ENCODE measurements at places on chromosomes 2 and 18.

- DNase-seq: no peak
Measured at GRCh38 chr2:61959381-61960293, 54.2 kb downstream of the COMMD1 start.

DNA sequence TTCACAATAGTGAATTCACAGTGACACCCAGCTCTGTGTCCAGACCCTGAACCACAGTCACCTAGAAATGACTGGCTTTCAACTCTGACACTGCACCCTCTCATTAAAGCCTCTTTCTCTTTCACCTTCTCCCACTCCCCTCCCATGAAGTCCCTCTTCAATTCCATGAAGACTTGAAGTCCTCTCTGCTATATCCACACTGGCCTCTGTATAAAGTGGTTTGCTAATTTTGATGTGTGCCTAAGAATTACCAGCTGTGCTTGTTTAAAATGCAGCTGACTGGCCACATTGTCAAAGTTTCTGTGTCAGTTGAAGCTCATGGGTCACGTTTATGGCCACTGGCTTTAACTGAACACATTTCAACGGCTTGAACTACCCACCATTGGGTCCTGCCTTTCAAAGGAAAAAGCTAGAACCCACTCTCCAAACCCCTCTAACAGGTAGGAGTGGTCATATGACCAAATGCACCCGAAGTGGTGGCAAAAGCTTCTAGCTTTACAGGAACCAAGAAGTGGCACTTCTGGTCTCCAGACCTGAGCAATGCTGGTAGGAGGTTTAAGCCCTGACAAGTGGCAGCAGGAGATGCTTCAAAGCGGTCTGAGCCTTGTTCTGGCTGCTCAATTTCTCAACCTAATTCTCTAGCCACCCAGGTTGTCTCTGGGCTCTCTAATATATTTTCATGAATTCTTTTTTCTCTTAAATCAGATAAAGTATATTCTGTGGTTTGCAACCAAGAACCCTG is 34.2 kb downstream of the B4GALT6 start:
- no peak for DNase-seq

GRCh38 chr2:108617617-108618016 is 83.3 kb downstream of the LIMS1 start:
- DNase-seq: no peak

DNA sequence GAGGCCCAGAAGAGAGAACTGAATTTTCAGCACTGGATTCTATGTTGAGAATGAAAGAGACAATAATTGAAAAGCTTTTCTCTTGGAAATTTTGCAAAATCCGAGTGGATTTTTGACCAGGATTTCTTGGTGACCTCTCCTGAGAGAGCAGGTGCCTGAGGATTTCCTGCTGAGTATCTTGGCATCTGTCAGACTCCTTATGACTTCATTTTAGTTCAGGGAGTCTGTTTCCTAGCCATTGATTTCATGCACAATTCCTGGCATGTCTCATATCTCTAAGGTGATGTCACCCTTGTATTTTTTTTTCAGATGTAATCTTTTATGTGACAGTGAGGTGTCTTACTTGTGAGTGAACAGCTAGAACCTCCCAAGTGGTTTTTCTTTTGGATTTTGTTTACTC is 195.9 kb downstream of the NEDD4L start:
- no peak for DNase-seq

GRCh38 chr18:28576941-28577340 is 400.0 kb upstream of the CDH2 start:
- DNase-seq: no peak

- DNase-seq: no peak
Measured at GRCh38 chr2:103249462-103249861, 487.6 kb downstream of the TMEM182 start.

- DNase-seq: no peak
Measured at GRCh38 chr18:25350489-25351251, 1.3 kb downstream of the ZNF521 start.

DNA sequence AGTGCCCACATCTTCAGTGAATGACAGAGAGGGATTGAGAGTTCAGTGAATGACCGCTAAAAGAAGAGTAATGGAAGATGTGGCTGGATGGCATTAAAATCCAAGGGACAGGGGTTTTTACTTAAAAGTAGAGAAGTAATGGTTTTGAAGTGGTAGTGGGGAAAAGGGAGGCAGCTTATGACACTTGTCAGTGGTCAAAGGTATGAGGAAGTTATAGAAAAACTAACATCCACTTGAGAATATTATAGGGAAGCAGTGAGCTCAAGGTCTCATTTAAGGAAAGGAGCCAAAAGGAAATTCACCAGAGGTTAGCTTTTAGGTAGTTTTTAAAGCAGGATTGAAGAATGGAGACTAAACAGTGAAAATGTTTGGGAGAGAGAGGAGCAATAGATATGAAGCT is 24.3 kb downstream of the CDK15 start:
- no peak for DNase-seq

- no peak for DNase-seq
Measured at GRCh38 chr18:77086034-77086433, 46.5 kb downstream of the MBP start.

DNA sequence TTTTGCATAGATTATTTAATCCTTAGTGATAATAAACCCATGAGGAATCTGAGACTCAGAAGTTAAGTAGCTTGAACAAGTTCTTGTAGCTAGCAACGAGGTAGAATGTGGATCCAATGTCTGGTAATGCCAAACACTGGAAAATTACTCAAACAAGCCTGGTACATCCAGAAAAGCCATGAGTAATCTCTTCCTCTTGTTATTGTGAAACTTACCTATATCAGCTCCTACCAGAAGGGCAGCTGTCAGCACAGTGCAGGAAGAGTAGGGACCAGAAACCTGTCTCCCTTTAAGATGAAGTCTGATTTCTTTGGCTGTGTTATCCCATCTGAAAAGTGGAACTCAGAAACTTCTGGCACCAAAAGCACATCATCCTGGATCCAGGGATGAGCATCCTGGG is 7.7 kb upstream of the SERPINB8 start:
- DNase-seq: no peak

- no peak for DNase-seq
Measured at GRCh38 chr18:3706279-3707097, 256.5 kb downstream of the TGIF1 start.

- no peak for DNase-seq
Measured at GRCh38 chr18:24427484-24427883, 1.0 kb downstream of the IMPACT start.

- DNase-seq: no peak
Measured at GRCh38 chr2:59935005-59935404, 618.4 kb downstream of the BCL11A start.

DNA sequence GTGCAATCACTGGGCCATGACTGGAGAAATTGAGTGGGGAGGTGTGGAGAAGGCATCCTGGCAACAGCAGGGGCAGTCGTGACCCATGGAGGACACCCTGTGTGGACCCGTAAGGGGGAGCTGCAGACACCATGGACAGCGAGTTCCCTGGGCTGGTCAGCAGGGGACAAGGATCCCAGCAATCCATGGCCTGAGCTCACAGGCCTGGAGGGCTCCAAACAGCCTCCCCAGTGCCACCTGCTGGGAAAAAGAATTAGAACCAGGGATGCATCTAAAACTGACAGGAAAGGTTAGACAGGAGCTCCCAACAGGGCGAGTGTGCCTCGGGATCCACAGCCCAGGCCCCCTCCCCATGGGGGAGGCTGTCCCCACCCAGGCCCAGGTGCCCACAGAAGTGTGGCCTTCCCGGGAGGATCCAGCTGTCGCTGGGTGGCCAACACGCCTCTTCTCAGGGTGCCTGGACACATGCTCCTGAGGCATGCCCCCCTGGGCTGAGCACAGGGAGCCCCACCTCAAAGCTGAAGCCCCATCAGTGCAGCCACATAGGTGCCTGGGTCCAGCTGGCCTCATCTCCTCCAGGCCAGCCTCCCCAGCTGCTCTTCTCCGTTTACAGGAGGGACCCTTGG is 20.5 kb upstream of the KIF1A start:
- peak; percentile 31 for DNase-seq

GRCh38 chr2:85819811-85820510 is 66.2 kb downstream of the ATOH8 start:
- DNase-seq: no peak

- DNase-seq: no peak
Measured at GRCh38 chr2:132522901-132523300, 106.3 kb downstream of the GPR39 start.

DNA sequence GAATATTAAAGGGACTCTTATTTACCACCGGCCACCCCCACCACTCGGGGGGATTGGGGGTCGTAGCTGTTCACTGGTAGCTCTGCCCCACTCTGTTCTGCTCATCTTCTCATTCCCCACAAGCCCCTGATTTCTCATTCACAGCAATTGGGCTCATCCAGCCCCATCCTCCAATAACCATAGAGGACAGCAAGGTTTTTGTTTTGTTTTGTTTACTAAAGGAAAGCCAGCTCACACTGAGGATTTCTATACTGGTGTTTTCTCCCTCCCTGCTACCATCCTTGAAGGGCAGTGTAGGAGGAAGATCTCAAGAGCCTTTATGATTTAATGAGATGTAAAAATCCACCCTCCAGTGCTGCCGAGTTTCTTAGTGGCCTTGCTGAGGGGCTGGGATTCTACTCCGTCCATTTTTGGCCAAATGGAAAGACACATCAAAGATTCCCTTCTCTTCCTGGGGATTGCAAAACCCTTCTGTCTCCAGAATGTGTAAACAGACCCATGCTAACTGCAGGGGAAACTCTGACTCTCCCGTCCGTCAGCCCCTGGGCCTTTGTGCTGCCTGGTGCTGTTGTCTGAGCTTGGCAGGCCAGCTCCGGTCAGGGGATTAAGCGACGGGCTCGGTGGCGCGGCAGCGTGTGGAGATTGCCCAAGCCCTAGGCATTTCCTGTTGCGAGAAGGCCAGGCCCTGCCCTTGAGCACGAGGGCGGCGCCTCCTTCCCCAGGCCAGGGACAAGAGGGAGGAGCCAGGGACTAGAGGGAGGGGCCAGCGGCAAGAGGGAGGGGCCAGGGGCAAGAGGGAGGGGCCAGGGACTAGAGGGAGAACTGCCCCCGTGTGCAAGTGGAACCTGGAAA is 165.0 kb downstream of the ANTXR1 start:
- no peak for DNase-seq

DNA sequence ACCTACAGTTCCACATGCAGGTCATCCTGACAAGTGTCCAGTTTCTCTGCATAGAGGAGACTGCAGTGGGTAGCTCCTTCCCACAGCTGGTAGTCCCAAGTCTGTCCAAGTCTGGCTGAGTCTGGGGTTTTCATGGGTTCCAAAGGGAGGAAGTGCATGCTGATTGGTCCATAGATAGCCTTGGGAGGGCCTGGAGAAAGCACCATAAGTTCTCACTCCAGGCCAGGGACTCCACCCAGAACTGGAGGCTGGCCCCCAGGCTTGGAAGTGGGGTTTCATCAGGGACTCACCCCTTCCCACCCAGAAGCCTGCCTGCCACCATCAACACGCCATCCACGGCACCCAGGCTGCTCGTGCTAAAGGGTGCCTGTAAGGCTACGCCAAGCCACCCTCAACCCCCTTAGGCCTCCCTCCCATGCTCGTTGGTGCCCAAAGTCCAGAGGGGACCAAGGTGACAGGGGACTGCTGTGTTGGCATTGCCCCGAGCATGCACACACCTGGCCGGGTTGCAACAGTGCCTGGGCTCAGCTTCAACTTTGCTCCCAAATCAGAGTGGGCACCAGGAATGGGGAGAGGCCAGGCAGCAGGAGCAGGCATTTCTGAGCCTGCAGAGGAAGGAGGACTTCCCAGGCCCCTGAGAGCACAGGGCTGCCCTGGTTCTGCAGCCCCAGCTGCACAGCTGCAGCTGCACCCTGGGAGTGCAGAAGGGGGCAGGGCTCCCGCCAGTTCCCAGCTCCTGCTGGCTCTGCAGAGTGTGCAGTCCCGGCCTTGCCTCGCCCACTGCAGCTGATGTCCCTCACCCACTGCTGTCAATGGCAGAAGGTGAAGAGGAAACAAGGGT is 116.5 kb upstream of the MAP2 start:
- no peak for DNase-seq

DNA sequence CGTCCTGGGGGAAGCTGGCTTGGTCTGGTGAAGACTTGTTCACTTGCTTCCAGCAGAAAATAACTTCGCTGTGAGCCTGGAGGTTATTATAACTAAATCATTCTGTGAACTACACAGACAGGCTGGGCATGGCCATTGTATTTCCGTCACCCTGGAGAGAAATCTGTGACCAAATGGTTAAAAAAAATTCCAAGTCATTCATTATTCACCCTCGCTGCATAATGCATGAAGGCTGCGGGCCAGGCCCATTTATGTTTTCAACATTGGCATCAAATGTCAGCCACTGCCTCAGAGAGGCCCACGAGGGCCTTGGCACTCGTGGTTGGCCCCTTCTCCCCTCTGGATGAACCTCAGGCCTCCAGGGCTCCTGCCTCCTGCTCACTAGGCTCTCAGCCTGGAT is 57.7 kb downstream of the RRM2 start:
- no peak for DNase-seq

- DNase-seq: no peak
Measured at GRCh38 chr18:63970809-63971205, 926 bp downstream of the SERPINB8 start.

- peak; percentile 35 for DNase-seq
Measured at GRCh38 chr2:24021122-24021998, 11.5 kb downstream of the MFSD2B start.

- no peak for DNase-seq
Measured at GRCh38 chr2:59232394-59233165, 991.5 kb upstream of the FANCL start.

- no peak for DNase-seq
Measured at GRCh38 chr2:45258311-45258710, 249.1 kb upstream of the SIX2 start.

DNA sequence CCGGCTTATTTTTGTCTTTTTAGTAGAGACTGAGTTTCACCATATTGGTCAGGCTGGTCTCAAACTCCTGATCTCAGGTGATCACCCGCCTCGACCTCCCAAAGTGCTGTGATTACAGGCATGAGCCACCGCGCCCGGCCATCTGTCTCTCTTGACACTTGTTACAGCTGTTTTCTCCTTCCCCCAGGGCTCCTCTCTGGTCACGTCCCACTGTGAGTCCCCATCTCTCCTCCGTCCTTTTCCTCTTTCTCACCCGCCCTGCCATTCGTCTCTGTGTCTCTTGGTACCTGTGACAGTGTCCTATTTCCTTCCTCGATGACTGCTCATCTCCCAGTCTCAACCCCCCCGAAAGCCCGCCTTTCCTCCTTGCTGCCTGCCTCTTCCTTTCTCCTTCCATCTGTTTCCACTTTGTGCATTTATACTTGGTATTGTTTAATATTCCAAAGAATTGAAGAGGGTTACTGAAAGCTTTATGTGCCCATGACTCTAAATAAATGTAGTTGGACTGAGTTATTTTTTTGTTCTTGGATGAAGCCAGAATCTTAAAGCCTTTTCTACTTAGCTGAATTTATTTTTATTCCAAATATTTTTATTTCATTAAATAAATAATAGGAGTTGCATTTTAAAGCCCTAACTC is 241.5 kb downstream of the SH3RF3 start:
- DNase-seq: no peak

GRCh38 chr18:79395761-79396404 is at the start of gene NFATC1:
TSS of gene NFATC1 (plus strand) at chr18:79395930. CDS start at chr18:79396225, 295 bp downstream.
- DNase-seq: peak; percentile 76

GRCh38 chr18:48680339-48681250 is 141.8 kb downstream of the CTIF start:
- DNase-seq: no peak

DNA sequence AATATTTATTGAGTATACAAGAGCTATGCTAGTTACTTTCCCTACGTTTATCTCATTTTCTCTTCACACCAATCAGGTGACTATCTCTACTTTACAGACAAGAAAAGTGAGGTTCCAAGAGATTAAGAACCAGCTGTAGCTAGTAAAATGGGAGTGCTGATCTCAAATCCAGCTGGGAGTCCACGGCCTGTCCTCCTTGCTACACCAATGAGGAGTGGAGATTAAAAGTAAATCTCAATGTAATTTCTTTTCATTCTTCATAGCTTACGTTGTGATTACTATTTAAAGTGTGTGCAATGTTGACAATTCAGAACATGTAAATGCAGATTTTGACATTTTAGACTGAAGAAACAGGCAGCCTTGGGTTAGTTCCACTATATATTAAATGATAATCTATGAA is 53.9 kb upstream of the NRP2 start:
- DNase-seq: no peak
